ENCODE measurements at places on chromosomes 7 and 10.

DNA sequence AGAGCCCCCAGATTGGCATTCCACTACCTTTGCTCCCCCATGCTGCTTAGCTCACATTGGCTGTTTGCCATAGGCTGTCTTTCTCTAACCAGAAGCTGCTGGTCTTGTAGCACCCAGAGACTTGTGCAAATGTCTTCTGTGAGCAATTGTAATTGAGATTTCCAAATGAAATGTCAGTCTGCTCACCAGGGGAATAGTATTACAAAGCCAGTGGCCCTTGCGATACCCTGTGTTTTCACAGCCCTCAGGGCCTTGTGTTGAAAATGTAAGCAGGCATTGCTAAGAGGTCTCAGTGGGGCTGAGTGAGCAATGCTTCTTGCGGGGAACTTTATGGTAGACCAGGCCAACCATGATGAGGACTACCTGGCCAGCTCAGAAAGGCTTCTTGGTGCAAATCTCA, 746.5 kb downstream of the LRMDA start:
- DNase-seq, result no peak

DNA sequence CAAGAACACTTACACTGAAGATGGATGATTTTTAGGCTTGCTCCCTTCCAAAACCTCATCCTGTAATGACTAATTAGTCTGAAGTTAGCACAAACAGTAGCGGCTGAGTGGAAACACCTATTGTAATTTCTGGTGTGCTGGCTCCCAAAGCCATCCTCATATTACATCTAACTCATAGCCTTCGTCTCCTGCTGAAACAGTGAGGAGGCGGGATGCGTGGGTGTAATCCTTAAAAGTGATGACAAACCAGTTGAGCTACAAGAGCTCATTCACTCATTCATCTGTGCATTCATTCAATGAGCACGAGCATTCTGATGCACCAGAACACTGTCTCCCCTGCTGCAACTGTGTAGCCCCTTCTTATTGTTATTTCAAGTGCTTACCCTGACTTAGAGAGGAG, 235.3 kb downstream of the CALN1 start:
- DNase-seq, result no peak

- DNase-seq, result no peak
Measured at GRCh38 chr10:13053794-13054462, 46.0 kb upstream of the OPTN start.

- no peak for DNase-seq
Measured at GRCh38 chr10:45417746-45418145, 43.7 kb downstream of the ALOX5 start.

DNA sequence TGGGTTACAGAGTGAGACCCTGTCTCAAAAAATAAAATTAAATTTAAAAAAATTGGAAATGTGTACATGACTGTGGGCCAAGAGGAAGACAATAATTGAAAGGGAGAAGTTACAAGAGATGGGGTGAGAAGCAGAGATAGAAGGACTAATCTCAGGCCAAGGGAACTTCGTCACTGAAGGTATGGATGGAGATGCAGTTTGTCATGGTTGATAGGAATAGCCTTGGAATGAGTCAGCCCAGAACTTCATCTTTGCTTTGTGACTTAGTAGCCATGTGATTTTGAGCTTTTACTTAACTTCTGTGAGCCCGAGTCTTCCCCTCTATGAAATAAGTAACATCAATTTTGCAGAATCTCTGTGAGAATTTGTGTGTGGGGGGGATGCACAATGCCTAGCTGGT, 6.5 kb upstream of the PODXL start:
- no peak for DNase-seq

DNA sequence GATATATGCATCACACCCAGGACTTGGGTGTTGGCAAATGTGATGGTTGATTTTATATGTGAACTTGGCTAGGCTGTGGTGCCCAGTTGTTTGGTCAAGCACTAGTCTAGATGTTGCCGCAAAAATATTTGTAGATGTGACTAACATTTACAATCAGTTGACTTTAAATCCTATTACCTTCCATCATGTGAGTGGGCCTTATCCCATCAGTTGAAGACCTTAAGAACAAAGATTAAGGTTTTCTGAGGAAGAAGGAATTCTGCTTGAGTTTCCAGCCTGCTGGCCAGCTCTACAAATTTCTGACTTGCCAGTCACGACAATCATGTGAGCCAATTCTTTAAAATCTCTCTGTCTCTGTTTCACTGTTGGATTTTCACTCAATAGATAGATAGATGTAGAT, 20.3 kb downstream of the TSPAN13 start:
- DNase-seq, result no peak

- no peak for DNase-seq
Measured at GRCh38 chr7:139716156-139716942, 61.4 kb downstream of the HIPK2 start.

- no peak for DNase-seq
Measured at GRCh38 chr7:3415861-3416312, 114.8 kb downstream of the SDK1 start.

DNA sequence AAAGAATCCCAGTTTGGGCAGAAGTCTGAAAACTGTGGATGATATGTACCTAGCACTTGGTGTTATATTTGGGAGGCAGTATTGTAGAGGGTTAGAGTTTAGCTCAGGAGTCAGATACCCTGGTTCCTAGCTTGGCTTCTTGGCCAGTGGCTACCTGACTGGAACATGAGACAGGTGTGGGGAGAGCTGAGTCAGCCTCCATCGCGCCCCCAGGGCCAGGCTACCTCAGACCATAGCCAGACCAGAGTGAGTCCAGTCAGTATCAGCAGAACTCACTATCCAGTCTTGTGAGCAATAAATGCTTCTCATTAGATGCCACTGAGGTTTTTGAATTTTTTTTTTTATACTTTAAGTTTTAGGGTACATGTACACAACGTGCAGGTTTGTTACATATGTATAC, 26.0 kb downstream of the CYP3A5 start:
- DNase-seq, result no peak

GRCh38 chr10:12822893-12823170, 178.7 kb downstream of the CCDC3 start:
- no peak for DNase-seq

DNA sequence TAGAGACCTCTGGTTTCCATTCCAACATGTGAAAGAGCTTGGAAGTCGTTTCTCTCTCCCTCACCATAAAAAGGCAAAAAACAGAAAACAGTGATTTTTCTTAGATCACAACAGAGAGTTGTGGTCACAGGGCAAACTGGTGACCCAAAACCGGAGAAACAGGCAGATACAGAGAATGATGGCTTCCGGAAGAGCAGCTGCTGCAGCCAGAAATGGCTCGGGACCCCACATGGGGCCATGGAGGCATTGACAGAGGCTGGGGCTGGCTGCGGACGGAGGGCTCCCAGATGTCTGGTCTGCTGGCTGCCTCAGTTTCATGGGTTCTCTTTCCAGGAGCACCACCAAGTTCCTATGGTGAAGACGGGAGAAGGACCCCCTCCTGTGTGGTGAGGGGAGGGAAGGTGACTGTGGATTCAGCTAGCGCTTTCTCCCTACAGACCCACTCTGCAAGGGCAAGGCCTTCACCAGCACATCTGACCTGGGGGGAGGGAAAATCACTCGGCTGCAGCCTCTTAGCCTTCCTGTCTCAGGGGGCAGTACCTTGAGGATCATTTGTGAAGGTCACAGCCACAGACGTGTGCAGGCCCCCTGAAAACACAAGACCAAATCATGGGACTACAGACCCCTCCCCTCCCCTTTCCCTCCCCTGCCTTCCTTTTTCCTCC, 81.4 kb downstream of the WDR37 start:
- no peak for DNase-seq

DNA sequence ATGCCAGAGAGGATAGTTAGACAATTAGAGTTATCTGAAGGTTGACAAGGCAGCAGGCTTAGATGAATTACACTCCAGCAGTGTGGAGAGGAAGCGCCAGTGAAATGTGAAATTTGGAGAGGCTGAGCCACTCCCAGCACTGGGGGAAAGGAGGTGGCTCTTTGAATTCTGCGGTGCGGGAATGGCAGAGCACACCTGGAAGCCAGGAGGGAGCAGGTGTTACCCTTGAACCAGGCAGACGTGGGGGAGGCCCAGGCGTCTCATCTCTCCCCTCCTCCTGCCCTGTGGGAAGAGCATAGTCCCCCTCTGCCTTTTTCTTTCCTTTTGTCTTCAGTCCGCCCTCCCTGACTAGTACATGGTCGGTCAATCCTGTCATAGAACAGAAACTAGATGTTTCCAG, 203.1 kb downstream of the DPP6 start:
- no peak for DNase-seq

- DNase-seq, result no peak
Measured at GRCh38 chr7:106365252-106366005, 80.6 kb upstream of the NAMPT start.
